Inflammatory macrophage treated with lipopolysaccharide for 4 hours (primary cell): ENCODE measurements at places on chromosomes 1 and 21.
A peak's percentile ranks its signal among the peaks of the same experiment; 100 is the strongest.

DNA sequence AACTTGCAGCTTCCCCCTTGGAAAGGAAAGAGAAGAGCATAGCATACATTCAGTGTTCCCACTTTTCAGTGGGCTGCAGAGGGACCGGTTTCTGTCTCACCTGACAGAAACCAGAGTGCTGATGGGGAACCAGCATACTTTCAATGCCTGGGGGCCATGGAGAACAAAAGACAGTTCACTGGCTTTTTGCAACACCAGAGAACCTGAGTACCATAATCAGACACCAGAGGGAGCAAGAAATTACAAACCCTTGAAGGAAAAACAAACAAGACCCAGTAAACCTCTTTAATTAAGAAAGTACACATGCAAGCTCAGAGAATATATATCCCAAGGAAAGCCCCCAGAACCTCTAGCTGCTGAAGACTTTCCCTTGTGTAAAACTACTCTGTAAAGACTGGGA, 51.1 kb downstream of the CSMD2 start:
- peak; percentile 1 for DNase-seq

- DNase-seq: no peak
These were observed 356.4 kb downstream of the PTPRU start for GRCh38 chr1:29592731-29593130.

DNA sequence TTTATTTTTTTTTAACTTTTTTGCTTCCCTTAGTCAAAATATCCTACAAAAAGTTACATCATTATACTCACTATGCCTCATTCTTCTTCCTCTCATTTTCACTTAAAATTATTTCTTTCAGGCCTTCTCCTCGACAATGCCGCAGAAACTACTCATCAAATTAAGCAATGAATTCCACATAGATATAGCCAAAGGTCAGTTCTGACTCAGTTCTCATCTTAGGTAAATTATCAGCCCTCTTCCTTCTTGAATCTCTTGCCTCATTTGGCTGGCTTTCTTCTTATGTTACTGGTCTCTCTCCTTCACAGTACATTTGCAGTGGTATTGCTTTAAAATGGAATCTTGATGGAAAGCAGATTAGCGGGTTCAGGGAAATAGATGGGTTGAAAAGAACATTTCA, 260.7 kb upstream of the BRINP3 start:
- no peak for DNase-seq

DNA sequence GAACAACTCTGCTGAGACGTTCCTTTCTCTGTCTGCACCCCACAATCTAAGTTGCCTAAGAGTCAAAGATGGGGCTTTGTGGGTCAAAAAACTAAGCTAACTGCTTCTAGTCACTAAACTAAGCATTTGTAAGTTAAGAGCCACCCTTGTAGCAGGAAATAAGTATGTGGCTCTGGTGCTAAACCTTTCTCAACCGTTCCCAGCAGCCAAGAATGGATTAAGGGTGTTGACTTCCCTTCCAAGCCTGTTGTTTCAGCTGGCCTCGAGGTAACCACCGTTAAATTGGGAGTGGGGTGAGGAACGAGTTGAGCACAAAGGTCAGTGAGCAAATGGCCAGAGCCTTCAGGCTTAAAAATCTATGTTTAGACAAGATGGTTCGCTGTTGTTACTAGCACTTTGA, 169.1 kb downstream of the TRIM33 start:
- no peak for DNase-seq

DNA sequence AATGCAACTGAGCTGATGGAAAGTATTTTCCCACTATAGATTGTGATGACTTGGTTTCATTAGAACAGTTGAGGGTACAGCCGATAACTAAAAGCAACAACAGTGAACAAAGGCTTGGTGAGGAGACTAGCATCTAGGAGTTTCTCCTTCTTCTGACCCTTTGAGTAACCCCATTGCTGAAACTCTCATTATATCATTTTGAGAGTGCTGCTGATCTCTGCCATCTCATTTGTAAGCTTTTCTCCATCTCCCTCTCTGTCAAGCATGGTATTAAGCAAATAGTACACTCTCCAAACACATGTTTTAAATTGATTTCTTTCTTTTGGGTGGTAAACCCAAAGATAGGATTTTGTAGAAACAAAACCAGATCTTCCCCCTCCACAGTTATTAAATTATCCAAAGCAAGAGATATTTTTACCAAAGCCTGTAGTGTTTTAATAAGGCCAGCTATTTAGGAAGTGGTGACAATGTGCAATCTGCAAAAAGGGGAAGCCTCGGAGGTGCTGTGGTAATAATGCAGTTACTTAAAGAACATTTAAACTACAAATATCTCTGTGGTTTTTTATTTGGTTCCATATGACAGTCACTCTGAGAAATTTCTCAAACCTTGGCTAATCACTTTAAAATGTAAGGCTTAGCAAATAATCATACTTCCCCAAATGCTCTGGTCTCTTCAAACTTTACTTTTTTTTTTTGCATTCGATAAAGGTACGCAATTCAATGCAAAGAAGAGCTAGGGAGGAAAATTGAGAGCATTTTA, 287.5 kb downstream of the HLX start:
- peak; percentile 98 for DNase-seq
